Activated T-helper 1 cell treated with anti-CD3 and anti-CD28 coated beads, Interleukin-2, amount 50 U/mL, for 16 hours (primary cell): ENCODE measurements at places on chromosomes 5 and 9.

- DNase-seq: no peak
Measured at GRCh38 chr9:109862452-109862851, 82.5 kb downstream of the PALM2AKAP2 start.

DNA sequence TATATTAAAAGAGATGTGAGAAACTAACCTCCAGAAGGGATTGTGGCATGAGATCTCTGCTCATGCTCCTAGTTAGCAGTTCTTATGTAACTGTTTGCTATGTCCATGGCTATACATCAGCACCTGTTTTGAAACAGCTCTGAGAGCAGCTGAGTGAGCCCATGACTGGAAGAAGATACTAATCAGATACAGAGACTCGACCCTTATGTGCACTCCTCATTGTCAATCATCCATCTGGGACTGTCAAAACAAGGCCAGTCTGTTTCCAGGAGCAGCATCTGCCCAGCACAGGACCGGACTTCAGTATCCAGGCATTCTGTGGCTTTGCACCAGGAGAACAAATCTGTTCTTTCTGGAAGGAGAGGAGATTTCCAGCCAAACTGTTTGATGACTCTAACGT, 77.7 kb downstream of the EFNA5 start:
- DNase-seq: no peak

DNA sequence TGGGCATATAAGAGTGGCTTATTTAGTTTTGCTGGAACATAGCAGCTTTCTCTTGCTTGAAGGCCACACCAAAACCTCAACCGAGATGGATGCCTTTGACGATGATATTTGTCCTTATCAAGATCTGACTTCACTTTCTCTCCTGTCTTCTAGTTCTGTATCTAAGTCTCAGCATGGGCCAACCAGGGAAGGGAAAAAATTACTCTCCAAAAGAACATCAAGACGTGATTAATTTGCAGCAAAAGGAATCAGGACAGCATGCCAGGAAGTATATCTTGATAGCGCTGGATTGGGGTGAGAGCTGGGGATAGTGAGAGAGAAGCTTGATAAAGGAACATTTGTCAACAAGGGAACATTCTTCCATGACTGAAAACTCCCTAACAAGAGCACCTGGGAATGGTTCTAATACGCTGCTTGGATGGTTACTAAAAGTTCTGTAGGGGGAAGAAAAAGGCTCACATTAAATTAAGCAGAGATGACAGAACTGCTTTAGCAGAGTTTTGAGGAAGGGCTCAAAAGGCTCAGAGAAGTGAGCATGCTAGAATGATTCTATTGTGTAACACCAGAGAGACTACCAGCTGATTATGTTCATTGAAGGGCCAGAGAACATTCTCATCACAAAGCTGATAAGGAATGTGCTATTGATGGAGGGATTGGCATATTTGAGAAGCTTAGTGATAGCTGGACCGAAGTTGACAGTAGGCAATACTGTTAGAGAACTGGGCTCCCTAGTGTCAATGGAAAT, 21.6 kb upstream of the ANXA1 start:
- no peak for DNase-seq

GRCh38 chr5:72290356-72291133, 29.5 kb downstream of the MRPS27 start:
- no peak for DNase-seq

GRCh38 chr9:68631811-68632210, 73.2 kb upstream of the PIP5K1B start:
- DNase-seq: no peak

- no peak for DNase-seq
Measured at GRCh38 chr5:2511126-2511525, 240.4 kb downstream of the IRX2 start.

DNA sequence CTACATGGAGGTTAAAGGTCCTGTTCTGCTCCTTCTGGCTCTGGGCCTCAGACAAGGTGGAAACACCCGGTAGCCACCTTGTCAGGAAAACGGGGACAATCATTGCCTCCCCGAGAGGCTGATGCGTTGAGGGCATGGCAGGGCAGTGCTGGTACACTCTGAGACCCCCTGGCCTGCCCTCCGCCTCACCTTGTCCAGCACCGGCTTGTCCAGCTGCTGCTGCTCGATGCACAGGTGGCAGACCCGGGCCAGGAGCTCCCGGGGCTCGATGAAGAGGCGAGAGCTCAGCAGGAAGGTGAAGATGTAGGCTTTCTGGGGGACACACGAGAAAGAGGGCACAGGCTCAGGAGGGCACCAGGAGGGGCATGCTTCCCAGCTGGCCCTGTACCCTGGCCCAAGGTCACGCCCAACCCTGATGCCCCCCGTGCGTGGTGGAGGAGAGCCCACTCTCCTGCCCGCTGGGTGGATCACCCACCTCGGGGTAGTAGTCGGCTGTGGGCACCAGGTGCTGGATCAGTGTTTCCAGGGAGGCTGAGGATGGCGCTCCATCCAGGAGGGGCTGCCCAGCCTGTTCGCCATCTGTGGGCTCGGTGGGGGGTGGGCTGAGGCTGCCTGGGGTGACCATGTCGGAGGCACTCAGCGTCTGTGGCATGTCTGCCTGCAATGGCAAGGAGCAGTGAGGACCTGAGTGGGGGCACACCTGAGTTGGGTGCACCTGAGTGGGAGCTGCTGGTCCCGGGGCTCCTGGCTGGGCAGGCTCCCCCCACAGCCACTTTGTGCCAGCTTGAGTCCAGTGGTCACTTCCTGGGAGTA, 66.0 kb upstream of the RNF130 start:
- DNase-seq: no peak

DNA sequence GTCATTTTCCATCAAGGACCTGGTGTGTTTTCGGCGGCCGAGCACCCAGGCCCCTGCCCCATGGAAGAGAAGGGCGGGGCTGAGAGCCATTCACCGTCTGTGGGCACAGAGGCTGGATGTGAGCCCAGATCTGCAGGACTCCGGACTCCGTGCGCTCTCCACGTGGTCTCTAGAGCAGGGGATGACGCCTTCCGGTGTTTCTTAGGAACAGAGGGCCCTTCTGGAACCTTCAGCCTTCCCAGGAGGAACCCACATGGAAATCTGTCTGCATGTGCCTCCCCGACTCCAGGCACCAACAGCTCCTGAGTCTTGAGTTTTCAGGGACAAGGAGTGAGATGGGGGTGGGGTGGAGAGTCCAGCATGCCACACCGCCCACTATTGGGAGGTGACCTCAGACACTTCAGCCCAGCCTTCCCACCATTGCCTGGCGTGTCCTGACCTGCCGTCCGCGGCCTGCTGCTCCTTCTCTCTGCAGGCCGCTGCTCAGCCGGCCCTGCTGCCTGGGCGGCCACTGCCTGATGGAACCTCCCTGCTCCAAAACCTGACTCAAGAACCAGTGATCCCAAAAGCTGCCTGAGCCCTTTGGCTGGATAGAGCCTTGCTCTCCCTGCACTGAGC, 2.4 kb upstream of the RXRA start:
- DNase-seq: no peak

DNA sequence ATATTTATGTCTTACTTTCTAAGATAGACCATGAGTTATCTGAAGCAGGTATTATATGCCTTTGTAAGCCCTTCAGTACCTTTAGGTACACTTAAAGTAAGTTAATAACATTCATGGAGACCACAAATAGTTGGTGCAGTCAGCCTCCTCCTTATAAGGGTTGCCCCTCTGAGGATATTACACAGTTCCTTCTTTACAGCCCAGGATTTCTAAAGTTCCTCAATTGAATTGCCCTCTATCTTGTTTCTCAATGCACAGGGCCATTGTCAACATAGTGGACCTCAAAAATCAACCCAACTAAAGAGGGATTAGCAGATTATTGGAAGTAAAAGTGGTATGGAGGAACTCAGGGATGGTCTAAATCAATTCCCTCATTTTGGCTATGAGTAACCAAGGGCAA, 50.3 kb downstream of the HMHB1 start:
- no peak for DNase-seq

- DNase-seq: no peak
Measured at GRCh38 chr5:126854526-126855110, 77.7 kb downstream of the LMNB1 start.

DNA sequence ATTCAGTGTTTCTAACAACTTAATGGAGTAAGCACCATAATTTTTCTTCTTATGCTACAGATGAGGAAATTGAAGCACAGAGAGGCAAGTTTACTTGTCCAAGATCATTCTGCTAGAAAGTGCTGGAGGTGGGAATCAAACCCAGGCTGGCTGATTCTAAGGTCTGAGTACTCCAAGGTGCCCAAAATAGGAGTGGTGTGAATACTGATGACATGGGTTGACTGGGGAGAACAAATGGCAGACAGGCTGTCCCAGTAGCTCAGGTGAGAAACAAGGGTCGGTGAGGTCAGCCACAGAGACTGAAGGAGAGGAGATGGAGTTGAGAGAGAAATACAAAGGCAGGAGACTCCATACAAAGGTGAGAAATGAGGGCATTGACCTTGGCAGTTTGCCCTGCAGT, 144.5 kb upstream of the EGFLAM start:
- DNase-seq: no peak

GRCh38 chr5:137751869-137752491, 2.2 kb downstream of the HNRNPA0 start:
- no peak for DNase-seq

DNA sequence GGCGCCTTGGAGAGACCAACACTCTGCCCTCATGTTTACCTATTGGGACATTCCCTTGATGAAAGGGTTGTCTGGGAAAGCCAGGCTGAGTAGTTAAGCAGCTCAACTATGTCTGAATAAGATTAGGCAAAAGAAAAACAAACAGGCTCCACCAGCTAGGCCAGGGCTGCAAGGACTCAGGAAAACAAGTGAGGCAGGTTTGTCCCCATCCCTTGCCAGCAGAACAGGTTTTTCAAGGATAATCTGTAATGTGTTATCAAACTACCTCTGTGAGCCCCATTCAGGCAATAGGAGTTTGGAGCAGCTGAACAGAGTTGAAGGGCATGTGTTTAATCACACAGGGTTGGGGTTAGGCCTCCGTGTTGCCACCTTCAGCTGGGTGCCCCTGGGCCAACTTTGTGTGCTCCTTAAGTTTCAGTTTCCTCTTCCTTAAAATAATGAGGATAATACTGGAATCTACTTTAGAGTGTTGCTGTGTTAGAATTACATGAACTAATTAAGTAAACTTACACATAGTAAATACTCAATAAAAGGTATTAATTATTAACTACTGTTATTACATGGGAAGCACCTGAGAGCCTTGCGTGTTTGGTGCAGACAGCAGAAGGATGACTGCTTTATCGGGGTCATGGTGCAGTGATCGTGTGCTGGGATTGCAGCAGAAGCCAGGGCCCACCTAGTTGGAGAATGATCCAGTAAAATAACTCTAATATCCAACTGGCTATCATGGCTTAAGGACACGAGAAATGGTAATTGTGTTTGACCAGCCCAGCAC, 72.1 kb upstream of the ATP10B start:
- no peak for DNase-seq

- no peak for DNase-seq
Measured at GRCh38 chr5:131525805-131526204, 109.2 kb downstream of the RAPGEF6 start.

DNA sequence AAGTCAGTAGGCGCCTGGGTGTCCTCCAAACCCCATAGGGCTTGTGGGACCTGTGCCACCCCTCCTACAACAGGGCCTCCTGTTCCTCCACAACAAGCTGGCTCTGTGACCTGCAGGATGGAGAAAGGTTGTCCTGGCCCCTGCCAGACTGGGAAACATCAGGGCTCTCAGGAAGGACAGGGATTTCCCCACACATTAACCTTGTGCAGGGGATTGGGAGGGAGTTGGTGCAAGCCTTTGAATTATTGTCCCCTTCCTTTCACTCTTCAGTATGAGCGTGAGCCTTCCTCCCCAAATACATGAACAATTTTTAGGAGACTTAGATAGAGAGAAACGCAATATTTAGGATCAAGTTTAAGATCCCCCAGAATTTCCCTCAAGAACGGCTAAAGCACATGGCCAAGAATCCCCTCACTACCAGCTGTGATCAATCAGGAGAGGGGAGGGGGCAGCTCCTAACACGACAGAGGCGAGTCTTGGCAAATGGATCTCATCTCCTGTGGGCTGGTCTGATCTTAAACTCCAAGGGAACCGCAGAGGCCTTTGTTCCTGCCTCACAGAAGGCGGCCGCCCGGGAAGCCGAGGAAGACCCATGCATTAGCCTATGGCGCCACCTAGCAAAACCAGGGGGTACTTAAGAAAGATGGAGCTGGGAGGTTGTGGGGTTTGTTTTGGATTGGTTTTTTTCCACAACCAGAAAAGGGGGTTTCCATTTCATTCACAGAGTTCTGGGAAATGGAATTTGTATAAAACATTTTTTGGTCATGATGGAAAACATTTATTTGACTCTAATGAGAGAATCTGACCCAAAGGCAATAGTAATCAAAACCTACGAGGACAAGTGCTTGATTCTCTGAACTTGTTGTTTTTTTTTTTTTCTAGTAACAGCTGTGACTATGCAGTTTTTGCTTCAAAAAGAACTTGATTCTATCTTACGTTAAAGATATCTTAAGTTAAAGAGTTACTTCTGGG, 36.1 kb upstream of the OSMR start:
- no peak for DNase-seq

DNA sequence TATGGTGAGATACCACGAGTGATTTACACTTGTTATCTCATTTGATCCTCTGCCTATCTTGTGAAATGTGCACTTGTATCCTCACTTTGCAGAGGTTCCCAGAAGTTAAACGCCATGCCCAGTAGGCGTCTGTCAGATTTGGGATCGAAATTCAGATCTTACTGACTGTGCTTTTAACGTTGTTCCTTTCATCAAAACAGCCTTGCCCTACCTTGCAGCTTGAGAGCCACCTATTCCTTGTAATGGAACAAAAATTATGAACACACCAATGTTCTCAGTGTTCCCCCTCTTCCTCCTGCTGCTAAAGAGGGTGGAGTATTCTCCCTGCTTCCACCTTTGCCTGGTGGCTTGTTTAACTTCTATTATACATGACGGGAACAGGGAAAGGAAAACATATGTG, 257.0 kb downstream of the MSX2 start:
- no peak for DNase-seq

GRCh38 chr5:103582364-103582763, 19.8 kb upstream of the NUDT12 start:
- no peak for DNase-seq

DNA sequence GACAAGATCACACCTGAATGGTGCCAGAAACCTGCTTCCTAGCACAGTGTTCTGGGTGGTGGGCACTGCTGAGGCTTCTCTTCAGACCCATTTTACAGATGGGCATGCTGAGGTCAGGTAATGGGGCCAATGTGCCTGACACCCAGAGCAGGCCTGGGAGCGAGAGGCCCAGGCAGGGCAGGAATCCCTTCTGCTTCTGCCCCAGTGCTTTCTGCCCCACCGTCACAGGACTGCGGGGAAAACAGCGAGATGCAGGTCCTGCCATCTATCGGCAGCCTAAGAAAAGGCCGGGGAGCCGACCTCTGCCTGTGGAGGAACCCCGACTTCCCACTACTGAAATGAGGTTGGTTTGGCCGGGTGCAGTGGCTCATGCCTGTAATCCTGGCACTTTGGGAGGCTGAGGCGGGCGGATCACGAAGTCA, 22.8 kb upstream of the RNU6ATAC start:
- no peak for DNase-seq

DNA sequence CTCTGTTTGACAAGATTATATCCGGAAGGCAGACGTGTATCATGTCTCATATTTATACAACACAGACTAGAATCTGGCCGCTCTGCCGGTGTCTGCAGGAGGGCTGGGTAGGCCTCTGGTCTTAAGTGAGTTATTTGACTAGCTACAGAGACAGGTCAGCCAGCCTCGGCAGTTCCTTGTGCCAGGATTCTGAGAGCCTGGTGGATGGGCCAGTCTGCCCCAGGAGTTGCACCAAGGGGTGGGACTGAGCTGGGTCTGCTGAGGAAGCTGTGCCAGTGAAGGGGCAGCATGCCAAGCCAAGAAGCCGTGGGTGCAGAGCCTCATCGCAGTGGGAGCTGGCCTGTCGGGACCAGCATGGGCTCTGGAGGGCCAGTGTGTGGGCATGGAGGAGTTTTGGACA, 7.1 kb downstream of the SNX18 start:
- no peak for DNase-seq
